ENCODE measurements at places on chromosomes 7 and 10.

- no peak for DNase-seq
These were observed 257.0 kb upstream of the ZNF32 start for GRCh38 chr10:43905512-43906236.

GRCh38 chr7:5692845-5693278 is 88.6 kb downstream of the RNF216 start:
- no peak for DNase-seq

DNA sequence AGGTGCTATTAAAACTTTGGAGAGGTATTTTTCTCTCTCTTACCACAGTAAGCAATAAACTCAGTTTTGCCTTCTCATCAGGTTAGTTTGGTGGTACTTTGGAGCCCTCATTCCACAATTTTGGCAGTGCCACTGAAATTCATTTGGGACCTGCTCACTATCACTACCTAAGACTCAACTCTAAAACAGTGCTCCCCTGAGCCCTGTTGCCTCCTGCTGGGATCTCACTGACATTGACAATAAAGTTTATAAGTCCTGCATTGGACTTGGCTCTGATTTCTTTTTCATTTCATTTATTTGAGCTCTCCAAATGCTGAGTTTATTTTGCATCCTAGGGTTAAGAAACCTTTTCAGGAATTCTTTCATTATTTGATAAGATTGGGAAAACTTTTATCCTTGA is 130.8 kb upstream of the HPS1 start:
- DNase-seq = no peak

DNA sequence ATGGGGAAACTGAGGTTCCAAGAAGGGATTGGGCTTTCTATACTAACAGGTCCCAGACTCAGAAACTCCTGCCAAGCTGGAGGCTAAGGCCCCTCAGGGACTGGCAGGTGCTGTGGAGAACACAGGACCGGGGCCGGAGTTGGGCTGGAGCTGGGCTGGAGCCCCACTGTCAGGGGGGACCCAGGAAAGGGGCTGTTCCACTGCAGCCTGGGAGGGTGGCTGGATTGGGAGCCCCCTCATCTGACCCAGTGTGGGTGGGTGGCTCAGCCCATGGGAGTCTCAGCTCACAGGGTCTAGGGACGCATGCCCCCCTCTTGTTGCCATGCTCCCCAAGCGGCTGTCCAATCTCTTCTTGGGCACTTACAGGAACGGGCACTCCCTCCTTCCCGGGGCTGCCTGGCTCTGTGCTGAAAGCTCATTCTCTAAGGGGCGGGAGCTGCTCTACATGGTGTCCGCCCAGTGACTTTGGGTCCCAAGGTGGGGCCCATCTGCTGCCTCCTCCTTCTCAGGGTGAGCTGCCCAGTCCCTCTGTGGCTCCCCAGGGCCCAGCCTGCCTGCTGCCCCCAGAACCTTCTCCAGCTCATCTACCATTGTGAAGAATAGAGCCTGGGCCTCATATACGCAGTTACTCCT is 126.5 kb downstream of the MYL10 start:
- no peak for DNase-seq

DNA sequence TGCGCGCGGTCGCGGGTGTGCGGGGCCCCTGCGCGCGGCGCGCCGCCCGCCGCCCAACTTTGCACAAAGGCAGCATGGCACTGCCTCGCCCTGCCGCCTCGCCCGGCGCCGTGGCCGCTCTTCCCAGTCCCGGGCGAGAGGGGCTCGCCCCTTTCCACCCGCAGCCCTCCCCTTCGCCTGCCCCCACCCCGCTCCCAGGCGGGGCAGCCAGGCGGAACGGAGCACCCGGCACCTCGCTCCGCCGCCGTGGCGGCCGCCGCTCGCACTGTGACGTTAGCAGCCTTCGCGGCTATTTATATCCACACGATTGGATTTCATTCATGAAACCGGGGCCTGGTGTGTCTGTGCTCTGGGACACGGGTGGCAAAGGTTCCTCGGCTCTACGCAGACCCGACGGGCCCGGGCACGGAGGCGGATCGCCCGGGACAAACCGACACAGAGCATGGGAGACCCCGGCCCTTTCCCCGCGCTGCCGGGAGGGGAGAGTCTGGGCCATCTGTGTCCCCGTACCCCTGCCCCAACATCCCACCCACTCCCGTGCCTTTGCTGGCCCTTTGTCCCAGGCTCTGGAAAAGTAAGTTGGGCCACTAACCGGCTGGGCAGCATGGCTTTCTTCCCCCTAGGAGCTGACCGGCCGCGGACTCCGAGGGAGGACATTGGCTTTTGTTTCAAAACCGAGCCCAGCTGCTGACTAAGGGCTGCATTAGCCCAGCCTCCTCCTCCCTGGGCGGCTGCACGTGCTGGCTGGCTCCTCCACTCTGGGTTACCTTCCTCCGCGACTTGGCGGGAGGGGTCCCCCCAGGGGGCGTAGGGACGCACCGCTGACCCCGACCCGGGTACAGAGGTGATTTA is at the start of gene RHOBTB1:
TSS of gene RHOBTB1 (minus strand) at position 128 of the 852 bp plus-strand sequence. CDS start 32,643 bp downstream, outside the sequence.
- no peak for DNase-seq

DNA sequence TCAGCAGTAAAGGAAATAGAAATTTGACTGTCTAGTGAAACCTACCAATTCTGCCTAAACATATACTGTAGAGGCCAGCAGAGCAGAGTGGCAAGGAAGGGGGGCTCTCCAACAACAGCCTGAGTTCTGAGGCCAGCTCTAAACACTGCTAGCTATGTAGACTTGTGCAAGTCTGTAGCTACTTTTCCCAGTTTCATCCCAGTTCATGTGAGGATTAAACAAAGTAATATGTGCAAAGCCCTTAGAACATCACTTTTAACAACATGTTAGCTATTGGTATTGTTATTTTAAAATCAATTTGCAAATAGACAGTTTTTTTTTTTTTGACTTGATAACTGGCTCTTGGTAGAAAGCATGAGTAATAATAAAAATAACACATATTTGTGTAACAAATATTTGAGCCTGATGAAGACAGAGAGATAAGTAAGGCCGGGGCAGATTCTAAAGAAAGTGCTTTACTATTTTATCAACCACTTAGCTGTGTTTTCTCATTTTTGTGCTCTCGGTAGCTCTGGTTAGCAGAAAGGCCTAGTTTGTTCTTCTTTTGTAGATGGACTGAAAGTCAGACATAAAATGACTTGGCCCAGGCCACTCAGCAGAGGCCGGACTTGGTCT is 9.3 kb downstream of the CHST12 start:
- no peak for DNase-seq

GRCh38 chr10:79055100-79055782 is 13.5 kb upstream of the ZMIZ1 start:
- no peak for DNase-seq

DNA sequence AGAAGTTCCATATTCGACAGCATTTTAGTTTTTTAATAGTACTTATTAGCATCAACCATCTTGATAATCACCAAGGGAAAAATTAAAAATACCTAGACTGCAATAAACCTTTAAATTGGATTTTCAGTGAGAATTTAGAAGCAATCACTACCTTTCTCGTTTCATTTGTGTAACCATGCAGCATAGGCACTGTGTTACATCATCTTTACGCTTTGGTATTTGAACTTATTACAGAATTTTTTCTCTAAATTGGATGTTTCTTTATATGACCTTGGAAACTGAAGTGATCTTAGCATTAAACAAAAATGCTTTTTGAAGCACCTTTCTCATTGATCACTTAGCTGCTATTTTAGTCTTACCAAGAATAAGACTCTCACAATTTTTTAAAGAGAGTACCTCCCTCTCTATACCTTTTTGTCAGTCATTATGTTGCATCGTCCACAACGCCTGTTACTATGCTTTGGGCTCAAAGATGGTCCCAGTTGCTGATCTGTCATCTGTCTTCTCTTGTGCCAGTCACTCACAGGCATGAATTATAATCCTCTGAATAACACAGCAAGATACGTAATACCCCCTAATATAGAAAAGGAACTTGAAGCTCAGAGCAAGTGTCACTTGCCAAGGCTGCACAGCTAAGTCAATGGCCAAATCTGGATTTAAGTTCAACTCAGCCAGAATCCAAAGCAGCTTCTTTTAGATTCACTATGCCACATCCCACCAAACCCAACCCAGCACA is 19.6 kb upstream of the ASCC1 start:
- DNase-seq = no peak

GRCh38 chr7:1005303-1005702 is 22.3 kb downstream of the CYP2W1 start:
- DNase-seq = no peak

All from stimulated activated CD8-positive, alpha-beta memory T cell treated with anti-CD3 and anti-CD28 coated beads, Interleukin-2, amount 100 ng/mL, for 1 hour (primary cell).